Activated CD4-positive, CD25-positive, alpha-beta regulatory T cell (primary cell): ENCODE measurements at places on chromosomes 5 and 9.

GRCh38 chr5:35804841-35805240 is 51.9 kb upstream of the IL7R start:
- DNase-seq: no peak

DNA sequence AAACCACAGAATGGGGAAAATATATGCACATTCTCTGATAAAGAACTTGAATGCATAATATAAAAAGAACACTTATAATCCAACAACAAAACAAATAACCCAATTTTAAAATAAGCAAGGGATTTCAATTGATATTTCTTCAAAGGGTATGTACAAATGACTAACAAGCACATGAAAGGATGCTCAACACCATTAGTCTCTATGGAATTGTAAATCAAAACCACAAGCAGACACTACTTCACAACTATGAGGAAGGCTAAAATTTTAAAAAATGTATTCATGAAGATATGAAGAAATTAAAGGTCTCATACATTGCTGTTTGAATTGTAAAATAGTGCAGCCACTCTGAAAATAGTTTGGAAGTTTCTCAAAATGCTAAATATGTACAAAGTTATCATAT is 78.9 kb upstream of the GAS1 start:
- no peak for DNase-seq

- DNase-seq: no peak
These were observed 223.6 kb downstream of the NMUR2 start for GRCh38 chr5:152181461-152181860.

- DNase-seq: no peak
These were observed 1.6 kb upstream of the PCAT7 start for GRCh38 chr9:94553029-94553938.

DNA sequence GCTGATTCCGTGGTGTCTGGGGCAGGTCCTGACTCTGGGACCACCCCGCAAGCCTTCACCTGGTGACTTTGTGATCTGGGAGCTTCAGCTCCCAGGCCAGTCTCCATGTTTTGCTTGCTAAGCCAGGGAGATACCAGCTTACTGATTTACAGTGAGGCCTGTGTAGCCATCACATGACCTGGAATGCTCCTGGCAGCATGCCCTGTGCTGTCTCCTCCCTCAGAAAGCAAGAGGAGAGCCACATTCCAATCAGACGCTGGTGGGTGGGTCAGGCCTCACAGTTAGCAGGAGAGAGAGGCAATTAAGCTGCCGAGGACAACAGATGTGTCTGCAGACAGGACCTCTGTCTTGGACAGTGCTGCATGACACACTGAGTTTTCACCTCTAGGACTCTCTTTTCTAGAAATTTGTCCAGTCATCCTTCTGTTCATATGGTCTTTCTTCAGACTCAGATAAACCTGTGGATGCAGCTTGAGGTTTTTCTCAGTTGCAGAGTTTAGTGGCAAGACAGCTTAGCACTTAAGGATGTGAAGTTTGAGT is 24.4 kb upstream of the GRPEL2 start:
- DNase-seq: no peak

DNA sequence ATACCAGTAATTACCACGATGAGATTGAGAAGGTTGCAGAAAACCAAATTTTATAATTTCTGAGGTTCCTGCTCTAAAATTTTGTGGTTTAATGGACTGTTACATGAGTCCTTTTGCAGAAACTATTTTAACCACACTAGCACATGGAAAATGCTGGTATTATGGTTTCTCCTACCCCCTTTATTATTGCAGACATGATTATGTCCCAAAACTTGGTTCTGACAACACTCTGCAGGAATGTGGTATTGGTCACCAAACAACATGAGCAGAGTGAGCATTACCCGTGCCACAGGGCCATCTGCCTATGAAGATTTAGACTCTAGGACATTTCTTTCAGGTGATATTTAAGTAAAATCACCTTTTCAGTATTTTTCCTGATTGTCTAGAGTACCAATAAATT is 2.8 kb upstream of the ECM2 start:
- DNase-seq: no peak

DNA sequence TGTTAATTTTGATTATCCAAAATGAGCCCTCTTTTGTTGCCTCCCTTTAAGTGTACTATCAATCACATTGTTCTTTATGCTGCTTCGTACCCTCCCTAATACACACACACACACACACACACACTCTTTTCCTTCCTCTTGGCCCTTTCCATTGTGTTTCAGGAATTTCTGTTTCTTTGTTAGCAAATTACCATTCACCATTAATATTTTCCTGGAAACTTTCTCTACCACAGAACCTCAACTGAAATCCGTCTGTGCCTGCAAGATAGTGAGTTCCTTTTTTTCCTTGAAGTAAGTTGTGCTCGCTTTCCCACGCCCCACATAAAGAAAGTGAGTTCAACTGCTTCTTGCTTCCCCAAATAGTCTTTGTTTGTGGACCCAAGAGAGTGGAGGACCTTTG is 61.8 kb downstream of the SMIM15 start:
- no peak for DNase-seq

DNA sequence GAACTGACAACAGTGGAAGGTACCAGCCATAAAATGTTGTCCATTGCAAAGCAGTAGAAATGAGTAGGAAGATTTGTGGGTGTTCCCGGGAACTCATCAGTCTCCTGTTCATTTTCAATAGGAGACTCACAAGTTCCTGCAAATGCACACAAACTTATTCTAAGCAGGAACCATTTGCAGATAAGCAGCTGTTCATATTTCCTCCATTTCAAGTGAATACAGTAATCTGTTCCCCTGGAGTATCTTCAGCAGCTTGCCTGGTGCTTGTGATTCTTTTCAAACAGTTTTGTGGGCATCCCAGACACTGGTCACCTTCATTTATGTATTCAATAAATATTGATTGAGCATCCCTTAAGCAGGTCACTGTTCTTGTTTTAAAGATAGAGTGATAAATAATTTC is 1315.5 kb upstream of the C9orf72 start:
- no peak for DNase-seq

DNA sequence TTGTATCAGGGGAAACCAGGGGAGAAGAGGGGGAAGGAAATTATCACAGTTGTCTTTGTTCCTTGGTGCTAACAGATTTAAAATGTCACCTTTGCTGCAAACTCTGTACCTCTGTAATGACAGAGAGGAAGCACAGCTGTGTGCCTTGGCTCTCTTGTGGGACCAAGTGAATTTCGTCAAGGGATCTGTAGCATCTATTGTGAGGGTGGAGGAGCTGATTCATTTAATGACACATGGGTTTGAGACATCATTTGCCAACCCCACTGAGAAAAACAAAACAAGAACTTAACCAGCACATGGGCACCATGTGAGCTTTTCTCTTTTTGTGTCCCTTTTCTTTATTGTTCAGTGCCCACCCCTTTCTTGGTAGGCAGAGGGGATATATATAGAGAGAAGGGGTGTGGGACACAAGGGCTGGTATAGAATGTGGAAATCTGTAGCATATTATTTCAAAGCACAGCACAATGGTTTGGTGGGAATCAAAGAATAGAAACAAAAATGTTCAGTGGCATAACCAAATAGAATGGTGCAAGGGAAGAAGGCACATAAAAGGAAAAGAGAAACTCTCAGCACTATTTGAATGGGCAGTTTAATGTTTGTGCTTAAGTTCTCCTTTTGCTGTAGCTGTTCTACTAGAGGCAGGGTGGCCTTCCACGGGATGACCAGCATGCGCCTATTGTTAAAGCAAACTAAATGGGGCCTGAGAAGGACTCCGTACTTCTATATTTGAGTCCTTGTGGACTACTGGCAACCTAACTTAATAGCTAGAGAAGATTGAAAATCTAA is 63.3 kb downstream of the LIX1 start:
- no peak for DNase-seq

- no peak for DNase-seq
These were observed 500.2 kb upstream of the NUDT12 start for GRCh38 chr5:104062621-104063377.

- DNase-seq: no peak
These were observed 30.4 kb downstream of the FAM163B start for GRCh38 chr9:133578524-133579441.

DNA sequence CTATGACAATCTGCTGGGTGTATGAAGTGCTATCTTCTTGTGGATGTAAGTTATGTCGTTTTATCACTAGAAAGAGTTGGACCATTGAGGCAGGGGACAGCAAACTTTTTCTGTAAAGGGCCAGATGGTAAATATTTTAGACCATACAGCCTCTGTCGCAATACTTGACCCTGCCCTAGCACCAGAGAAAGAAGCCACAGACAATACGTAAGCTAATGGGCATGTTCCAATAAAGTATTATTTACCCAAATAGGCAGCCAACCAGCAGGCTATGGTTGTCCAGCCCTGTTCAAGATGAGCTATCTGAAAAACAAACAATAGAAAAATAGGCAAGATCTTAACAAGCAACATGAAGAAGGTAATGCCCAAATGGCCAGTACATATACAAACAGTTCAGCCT is 36.4 kb downstream of the MTX3 start:
- DNase-seq: no peak

- no peak for DNase-seq
These were observed 7.2 kb downstream of the FREM1 start for GRCh38 chr9:14903040-14903439.

DNA sequence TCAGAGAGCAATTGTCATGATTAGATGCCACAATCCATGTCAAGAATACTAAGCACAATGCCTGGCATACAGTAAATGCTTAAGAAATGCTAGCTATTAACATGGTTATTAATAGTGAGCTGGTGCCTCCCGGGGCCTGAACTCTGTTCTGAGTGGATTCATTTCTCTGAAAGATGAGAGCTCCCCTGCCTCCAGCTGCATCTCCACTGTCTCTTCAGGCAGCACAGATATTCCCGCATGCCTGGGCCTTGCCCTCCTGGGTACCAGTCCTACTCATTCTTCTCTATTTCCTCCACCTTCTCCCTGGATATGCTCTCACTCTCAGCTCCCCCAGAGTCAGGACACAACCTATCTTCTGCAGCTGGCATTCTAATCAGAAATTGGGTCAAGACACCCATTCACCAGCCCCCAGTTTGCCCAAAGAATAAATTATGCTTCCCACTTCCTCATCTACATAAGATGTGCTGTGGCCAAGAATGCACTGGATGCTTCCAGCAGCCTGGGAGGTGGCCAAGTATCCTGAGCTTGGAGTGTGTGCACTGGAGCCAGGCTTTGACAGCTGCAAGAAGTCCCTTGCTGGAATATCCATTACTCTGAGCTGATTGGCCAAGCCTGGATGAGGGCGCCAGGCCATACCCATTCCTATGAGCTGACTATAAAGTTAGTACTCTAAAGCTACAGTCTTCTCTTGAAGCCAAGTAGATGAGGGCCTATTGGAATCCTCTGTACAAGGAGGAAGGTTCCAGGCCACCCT is 669.0 kb downstream of the ACTL7B start:
- no peak for DNase-seq

GRCh38 chr5:78594610-78595457 is 53.7 kb downstream of the LHFPL2 start:
- DNase-seq: no peak

GRCh38 chr5:140213370-140213983 is 38.5 kb downstream of the CYSTM1 start:
- no peak for DNase-seq

GRCh38 chr5:163846512-163846911 is 341.1 kb downstream of the MAT2B start:
- no peak for DNase-seq

- DNase-seq: no peak
These were observed 94.2 kb downstream of the PAX5 start for GRCh38 chr9:36939655-36940499.

DNA sequence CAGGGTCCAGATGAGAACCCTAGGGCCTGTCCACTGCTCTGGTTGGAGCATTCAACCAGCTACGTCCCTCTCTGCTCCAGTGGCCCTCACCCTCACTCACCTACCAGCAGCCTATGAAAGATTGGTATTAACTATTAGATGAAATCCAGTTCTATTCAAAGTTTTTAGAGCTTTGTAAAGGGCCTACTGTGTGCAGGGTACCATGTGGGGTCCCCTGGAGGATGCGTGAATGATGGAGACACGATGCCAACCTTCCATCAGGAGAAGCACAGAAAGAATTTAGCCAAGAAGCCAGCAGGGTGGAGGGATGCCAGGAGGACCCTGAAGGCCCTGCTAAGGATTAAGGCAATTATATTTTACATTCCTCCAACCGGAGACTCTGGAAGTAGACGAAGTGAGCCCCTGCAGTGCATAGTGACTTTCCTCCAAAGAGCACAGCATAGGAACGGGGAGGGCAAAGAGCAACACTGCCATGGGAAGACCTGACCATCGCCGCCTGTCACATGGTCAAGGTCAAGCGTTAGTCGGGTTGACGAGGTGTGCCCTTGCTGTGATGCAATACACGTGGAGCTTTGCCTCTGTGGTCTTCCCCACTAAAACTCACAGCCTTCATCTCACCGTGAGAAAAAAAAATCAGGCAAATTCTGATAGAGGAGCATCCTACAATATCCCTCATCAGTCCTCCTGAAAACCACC is 22.8 kb upstream of the ANKRD33B start:
- DNase-seq: no peak

DNA sequence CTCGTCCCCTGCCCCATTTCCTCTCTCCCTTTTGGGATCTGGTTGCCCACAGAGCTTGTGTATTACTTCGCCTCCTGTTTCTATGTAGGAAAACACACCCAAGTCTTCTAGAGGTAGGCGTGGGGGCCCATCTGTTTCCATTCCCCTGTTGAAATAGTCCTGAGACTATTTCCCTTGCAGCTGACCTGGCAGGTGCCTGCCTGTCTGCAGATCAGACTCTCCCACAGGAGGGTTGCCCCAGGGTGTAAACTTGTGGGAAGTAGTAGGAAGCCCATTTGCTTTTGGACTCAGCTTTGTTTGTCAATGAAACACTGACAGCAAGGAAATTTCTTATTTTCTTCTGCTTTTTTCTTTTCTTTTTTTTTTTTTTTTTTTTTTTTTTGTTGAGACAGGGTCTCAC is 16.3 kb upstream of the GARNL3 start:
- no peak for DNase-seq

GRCh38 chr5:140780512-140780911 is 5.4 kb upstream of the PCDHA1 start:
- DNase-seq: no peak

DNA sequence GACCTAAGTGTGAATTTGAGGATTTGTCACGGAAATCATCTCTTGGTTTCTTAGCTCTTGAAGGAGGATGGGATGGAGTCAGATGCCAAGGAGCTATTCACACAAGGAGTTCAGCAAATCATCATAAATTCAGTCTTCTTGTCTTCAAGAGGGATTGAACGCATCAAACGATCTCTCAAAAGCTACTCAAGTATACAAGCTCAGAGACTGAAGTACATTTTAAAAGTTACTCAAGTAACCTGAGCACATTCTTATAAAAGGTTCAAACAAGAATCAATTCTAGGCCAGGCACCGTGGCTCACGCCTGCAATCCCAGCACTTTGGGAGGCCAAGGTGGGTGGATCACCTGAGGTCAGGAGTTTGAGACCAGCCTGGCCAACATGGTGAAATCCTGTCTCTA is 21.1 kb upstream of the GOLPH3 start:
- no peak for DNase-seq

- no peak for DNase-seq
These were observed 500 bp downstream of the URM1 start for GRCh38 chr9:128371630-128372117.

DNA sequence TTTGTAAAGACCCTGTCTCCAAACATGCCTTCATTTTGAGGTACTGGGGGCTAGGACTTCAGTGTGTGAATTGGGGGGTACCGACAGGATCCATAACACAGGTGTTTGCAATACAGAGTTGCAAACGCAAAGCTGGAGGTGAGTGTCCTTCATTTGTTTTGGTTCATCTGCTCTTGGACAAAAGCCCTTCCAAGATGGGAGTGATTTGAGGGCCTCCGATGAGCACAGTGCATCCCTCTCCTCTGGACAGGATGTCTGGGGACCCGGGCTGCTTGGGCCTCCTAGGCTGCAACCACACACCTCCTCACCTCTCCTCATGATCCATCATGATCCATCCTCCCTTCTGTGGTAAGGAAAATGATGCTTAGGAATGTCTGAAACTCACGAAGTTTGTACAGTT is 23.8 kb downstream of the FGD3 start:
- DNase-seq: no peak
